Mammary microvascular endothelial cell (primary cell): ENCODE measurements at places on chromosomes 5 and 9. TPM values are rescaled to one million over a fixed set of nuclear protein-coding genes. Genes with fewer than 3 reads are reported as not detected.

The ACSL6 gene
- total RNA-seq, result not detected in 2 replicates

The PCDHA10 gene
- total RNA-seq, result 0.13 TPM in 1 of 2 replicates, not detected in the other

The DBH gene
- total RNA-seq, result not detected in 2 replicates

The UBAP1 gene
- 26.1 and 28.5 TPM in 2 replicates for total RNA-seq

The FBXW11 gene
- total RNA-seq, result 35.5 and 36.2 TPM in 2 replicates

The UNC13B gene
- total RNA-seq, result 33.3 and 35.0 TPM in 2 replicates

The FAXDC2 gene
- total RNA-seq, result 2.3 and 2.9 TPM in 2 replicates

The HDAC3 gene
- total RNA-seq, result 36.8 and 38.3 TPM in 2 replicates

The PTGES gene
- 0.30 TPM in 1 of 2 replicates, not detected in the other for total RNA-seq
